ENCODE measurements at places on chromosomes 16 and 17.
A peak's percentile ranks its signal among the peaks of the same experiment; 100 is the strongest.

GRCh38 chr16:26749072-26749471 is 317.7 kb upstream of the C16orf82 start:
- no peak for DNase-seq

DNA sequence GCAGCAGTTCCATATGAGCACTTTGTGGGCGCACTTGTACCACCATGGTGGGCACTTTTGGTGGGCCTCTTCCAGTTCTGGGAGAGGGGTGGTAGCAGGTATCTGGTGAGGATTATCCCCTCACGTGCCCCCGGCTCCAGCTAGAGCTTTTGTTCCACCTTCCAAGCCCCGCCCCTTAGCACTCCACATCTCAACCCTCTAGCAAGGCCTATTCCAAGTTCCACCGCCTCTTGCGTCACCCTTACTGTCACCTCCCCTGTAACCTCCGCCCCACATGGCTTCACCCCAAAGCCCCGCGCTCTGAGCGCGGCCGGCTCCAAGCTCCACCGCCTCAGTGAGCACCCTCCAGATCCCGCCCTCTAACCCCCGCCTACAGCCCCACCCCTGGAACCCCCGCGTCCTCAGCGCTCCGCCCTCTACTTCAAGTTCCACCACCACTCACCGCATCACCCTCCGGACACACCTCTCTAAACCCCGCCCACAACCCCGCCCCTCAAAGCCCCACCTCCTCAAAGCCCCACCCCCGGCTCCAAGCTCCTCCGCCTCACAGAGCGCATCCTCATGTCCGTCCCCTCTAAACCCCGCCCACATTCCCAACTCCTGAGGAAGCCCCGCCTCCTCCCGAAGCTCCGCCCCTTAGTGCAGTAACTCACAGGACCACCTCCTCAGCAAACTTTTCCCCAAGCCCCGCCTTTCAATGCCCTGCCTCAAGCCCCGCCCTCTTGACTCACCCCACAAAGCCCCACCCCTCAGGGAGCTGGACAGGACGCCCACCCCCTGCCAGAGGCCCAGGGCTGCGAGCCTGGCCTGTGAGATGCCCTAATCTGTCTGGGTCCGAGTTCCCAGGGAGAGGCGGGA is 11.1 kb downstream of the SCN4A start:
- DNase-seq = peak; percentile 55

- DNase-seq = no peak
Measured at GRCh38 chr16:1332618-1333148, 762 bp upstream of the BAIAP3 start.

- no peak for DNase-seq
Measured at GRCh38 chr17:57412520-57413096, 156.3 kb downstream of the MSI2 start.

DNA sequence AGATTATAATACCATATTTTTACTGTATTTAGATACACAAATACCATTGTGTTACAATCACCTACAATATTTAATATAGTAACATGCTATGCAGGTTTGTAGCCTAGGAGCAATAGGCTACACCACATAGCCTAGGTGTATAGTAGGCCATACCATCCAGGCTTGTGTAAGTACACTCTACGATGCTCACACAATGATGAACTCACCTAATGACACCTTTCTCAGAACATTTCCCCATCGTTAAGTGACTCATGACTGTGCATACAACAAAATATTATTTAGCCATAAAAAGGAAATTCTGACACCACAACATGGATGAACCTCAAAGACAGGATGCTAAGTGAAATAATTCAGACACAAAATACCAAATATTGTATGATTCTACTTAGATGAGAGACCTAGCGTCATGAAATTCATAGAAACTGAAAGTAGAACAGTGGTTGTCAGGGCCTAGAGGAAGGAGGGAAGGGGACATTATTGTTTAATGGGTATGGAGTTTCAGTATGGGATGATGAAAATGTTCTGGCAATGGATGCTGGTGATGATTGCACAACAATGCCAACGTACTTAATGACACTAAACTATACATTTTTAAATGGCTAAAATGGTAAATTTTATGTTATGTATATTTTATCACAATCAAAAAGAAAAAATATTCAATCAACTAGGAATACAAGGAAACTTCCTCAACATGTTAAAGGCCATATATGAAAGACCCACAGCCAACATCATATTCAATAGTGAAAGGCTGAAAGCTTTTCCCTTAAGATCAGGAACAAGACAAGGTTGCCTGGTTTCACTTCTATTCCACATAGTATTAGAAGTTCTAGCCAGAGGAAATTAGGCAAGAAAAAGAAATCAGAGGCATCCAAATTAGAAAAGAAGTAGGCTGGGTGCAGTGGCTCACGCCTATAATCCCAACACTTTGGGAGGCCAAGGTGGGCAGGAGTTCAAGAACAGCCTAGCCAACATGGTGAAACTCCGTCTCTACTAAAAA is 5.9 kb upstream of the C16orf87 start:
- no peak for DNase-seq

DNA sequence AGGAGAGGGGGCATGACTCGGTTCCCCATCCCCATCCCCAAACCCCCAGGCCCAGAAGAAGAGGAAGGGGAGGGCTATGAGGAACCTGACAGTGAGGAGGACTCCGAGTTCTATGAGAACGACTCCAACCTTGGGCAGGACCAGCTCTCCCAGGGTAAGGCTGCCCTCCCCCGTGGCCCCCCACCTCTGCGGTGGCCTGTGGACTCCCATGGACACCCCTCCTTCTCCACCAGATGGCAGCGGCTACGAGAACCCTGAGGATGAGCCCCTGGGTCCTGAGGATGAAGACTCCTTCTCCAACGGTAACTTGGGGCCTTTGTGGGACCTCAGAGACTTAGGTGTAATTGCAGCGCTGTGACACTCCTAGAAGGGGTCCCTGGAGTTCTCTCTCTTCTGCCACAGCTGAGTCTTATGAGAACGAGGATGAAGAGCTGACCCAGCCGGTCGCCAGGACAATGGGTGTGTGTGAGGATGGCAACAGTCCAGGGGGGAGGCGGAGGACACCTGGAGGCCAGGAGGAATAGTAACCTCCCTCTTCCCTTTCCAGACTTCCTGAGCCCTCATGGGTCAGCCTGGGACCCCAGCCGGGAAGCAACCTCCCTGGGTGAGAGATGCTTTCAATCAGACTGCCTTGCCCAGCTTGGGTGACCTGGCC is 5.6 kb downstream of the CD19 start:
- no peak for DNase-seq

DNA sequence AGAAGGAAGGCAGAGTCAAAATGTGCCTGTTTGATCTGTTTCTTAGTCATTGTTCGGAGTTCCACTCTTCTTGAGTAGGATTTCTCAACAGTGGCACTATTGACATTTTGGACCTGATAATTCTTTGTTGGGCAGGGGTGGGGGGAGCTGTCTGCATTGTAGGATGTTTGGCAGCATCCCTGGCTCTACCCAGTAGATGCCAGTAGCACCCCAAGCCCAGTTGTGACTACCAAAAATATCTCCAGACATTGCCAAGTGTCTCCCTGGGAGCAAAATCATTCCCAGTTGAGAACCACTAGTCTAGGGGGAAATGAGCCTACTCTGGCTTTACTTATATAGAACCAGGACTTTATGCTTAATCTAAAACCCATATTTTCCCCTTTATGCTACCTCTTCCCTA is 1.1 kb upstream of the GFOD2 start:
- DNase-seq = no peak

GRCh38 chr17:57442914-57443571 is 186.7 kb downstream of the MSI2 start:
- DNase-seq = no peak

DNA sequence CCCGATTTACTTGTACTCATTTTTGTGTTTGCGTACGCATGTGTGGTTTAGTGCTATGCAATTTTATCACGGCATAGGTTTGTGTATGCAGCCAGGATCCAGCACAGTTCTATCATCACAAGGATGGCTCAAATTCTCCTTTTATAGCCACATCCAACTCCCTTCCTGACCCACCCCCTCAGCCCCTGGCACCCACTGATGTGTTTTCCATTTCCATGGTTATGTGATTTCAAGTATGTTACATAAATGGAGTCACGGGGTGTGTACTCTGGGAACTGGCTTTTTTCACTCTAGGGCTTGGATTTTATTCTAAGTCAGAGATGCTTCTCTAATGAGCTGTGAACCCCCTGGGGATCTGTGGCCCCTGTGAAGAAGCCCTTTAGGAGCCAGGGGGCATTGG is 16.8 kb downstream of the IL4R start:
- DNase-seq = no peak

- no peak for DNase-seq
Measured at GRCh38 chr17:65398040-65398787, 163.2 kb downstream of the AXIN2 start.

- no peak for DNase-seq
Measured at GRCh38 chr17:76805319-76805718, 62.9 kb upstream of the MGAT5B start.

DNA sequence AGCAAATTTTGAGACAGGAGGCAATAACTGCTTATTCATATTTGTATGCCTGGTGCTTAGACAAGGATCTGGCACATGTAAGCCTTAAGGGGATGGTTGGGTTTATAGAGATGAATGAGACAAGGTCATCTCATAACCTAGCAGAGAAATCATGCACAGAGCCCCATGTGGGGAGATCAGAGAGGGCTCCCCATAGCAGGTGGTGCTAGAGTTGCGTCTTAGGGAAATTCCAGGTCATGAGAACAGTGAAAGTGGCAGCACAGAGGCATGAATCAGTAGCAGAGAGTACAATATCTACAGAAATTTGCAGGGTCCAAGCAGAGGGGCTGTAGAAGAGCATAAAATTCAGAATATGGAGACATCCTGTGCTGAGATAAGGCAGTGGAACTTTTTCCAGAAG is 57.3 kb downstream of the SLC6A2 start:
- no peak for DNase-seq

GRCh38 chr16:13305019-13305755 is 403.8 kb downstream of the SHISA9 start:
- DNase-seq = no peak

DNA sequence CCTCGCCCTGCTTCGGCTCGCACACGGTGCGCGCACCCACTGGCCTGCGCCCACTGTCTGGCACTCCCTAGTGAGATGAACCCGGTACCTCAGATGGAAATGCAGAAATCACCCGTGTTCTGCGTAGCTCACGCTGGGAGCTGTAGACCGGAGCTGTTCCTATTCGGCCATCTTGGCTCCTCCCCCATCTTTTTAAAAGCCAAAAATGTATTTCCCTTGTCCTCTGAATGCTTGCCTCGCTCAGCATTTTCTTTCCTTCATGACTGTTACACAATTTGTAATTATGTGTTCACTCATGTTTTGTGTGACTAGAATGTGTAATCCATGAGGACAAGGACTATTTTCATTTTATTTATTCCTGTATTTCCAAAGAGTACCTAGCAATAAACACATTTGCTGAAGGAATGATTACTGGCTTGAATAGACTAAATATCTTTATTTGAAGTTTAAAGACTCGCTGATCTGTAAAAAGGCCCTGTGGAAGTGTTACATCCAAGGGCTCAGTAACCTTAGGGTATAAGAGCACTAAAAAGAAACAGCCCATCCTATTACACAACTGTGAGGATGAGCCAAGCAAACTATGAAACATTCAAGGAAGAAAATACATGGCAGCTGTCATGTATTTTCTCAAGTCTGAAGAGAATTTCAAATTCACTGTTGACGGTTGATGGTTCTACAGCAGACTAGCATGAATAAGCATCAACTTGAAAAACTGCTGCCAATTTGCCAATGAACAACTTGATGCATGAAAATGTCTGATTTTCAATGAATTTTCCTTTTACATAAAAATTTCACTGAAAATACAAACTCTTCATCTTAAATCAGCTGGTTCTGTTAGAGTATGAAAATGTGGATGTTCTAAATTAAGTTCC is 192.6 kb downstream of the MYO1D start:
- DNase-seq = no peak
